ENCODE measurements at places on chromosomes 2 and 18.

DNA sequence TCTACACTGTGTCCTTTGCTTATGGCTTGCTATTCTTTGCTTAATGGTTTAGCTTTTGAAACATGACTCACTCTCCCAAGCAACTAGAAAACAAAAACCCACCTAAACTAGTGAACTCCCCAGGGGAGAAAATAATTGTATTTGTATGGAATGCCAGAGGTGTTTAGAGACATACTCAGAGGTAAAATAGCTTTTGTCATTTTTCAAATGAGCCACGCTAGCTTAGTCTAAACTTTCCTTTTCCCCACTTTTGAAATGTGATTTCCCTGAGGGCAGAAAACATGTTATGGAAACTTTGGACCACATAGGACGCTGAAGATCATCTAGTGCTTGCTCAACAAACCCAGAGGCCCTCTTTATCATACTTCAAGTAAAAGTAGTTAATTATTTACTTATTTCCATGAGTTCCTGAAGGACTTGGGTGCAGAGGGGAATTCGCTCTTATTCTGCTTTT, 16.5 kb upstream of the CYTIP start:
- DNase-seq: no peak

DNA sequence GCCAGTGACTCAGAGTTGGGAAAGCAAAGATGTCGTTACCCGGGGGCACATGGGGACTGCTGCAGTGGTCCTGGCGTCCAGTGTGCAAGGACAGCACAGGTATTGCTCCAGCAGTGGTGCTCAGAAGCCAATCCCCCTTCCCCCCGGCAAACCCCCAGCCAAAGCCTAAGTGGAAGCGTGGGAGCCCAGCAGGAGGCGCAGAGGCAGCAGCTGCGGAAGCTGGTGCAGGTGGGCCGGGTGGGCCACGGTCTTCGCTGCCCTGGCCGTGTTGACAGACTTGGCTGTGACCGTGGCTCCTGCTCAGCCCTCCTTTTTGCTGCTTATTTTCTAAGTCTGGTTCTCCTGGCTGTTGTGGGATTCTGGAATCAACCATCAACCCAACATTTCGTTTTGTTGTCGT, 369.8 kb upstream of the ST6GAL2 start:
- DNase-seq: no peak

- DNase-seq: no peak
Measured at GRCh38 chr2:148231858-148232257, 211.0 kb downstream of the MBD5 start.

GRCh38 chr2:29733213-29733612, 188.2 kb downstream of the ALK start:
- no peak for DNase-seq
